ENCODE measurements at places on chromosomes 11 and 22.

- DNase-seq: no peak
These were observed 47.2 kb downstream of the USP28 start for GRCh38 chr11:113828191-113828590.

DNA sequence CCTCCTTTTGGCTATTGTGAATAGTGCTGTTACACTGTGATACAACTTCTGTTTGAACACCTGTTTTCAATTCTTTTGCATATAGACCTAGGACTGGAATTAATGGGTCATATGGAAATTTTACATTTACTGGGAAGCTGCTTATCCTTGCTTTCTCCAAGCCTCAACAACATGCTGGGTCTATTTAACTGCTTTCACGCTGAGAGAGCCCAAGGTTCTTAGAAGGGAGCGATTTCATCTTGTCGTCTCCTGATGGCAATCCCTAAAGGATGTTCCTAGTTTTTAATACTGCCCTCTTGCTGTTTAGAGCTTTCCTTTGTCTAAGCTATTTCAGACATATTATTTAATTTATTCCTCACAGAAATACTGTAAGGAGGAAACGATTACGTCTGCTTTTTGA lies 15.5 kb downstream of the IRAG1 start:
- DNase-seq: no peak

GRCh38 chr11:113043698-113044097 lies 82.5 kb downstream of the NCAM1 start:
- no peak for DNase-seq

DNA sequence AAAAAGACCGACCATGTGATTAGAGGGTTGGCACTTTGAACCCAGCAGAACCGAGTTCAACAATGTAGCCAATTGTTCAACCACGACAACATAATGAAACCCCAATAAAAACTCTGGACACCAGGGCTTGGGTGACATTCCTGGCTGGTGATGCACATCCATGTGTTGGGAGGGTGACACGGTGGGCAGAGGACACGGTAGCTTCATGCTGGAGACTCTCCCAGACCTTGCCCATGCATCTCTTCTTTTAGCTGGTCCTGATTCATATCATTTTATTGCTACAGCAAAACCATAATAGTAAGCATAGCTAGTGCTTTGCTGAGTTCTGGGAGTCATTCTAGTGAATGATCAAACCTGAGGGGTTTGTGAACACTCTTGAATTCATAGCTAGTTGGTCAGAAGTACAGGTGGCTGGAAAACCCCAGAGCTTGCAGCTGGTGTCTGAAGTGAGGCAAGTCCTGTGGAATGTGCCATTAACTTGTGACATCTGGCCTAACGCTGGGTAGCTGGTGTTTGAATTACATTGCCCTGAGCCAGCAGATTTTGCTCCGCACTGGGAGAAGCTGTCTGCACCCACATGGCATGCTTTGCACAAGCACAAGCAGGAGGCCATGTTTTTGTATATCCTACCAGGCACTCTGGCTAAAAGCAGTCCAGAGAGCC lies 14.0 kb downstream of the RPUSD4 start:
- no peak for DNase-seq

GRCh38 chr11:77249427-77249826 lies 52.1 kb downstream of the GDPD4 start:
- no peak for DNase-seq
